ENCODE measurements at places on chromosomes 5 and 9.

DNA sequence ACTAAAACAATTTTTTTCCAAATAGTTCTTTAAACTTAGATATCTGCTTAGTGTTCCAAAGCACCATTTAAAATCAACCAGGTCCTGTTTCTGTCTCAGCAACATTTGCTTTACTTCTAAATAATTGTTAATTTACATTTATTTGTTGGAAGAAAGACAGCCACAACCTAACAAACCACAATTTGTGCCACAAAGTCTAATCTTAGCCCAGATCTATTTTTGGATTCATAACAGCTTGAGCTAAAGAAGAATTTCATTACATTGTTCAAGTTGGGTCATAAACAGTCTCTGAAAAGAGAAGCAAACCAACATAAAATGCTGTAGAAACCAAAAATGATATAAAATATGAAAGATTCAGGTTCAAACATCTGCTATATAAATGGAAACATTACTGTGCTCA lies 24.4 kb downstream of the MLLT3 start:
- DNase-seq, result no peak

DNA sequence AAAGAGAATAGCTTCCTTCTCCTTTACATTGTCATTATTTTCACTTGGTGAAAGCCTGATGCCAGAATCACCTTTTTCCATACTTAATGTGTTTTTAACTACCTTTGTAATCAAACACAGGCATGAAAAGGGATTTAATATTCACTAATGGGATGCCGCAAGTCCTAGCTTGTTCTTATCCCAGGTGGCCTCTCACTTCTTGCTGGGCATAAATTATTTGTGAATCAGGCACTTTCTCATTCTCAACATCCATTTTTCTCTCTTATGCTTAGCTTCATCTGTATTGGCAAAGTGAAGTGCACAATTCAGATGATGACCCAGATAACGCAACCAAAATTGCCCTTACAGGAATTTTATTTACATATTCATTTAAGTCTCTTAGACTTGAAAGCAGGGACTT lies 10.9 kb downstream of the ACTL7B start:
- peak; percentile 12 for DNase-seq

DNA sequence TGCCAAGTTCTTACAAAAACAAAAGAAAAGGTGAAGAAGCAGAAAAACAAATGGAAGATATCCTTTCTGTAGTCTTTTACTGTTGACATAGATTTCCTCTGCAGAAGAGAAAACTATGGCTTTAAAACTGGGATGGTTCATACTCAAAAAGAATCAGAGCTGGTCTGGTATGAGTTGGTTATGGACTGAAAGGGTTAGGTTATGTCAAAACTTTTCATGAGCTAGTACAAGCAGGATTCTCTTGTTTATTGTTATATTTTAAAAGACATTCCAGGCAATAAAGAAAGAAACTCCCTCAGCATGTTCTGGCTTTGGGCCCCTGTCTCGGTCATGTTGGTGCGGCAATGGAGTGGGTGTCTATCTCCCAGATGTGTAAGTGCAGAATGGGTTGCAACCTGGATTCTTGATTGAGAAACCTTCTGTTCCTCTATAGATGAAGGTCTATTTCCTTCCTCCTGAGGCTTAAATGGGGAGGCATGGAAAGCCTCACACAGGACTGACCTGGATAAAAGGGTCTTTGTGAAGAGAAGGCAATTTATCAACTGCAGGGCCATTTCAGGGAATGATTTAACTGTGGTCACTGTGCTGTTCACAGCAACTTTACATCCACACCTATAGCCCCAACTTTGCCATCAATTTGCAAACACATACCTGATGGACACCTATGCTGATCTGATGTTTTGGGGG lies 209.6 kb upstream of the TNC start:
- no peak for DNase-seq

DNA sequence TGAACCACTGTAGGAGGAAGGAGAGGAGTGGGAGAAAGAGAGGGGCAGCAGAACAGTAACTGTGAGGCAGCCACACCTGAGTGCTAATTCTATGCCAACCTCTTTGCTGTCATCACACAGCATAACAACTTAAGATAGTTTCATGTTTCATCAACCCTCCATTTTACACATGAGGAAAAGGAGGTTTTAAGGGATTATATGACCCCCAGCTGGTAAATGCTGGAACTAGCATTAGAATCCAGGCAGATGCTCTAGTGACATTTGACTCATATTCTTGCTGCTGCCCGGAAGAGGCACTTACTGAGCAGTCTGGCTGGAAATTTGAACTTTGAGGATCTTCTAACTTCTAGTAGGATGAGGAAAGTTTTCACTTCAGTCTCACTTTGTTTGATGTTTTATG lies 24.1 kb upstream of the VLDLR start:
- DNase-seq, result no peak

GRCh38 chr5:66144834-66145390 lies 812 bp downstream of the SREK1 start:
- no peak for DNase-seq

DNA sequence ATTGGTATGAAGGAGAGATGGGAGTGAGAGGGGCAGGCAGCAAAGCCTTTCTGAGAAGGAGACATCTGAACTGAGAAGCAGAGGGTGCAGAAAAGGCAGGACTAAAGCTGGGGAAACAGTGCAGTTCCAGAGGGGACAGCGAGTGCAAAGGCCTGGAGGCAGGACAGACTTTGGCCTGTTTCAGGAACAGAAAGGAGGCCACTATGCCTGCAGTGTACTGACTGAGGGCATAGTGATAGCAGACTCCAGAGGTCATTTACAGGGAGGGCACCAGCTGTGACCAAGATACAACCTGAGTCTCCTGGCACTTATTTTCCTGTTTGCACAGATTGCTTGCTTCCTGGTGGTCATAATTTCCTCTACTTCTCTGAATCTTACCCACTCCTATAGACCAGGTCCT lies 29.6 kb downstream of the SPARC start:
- DNase-seq, result no peak

DNA sequence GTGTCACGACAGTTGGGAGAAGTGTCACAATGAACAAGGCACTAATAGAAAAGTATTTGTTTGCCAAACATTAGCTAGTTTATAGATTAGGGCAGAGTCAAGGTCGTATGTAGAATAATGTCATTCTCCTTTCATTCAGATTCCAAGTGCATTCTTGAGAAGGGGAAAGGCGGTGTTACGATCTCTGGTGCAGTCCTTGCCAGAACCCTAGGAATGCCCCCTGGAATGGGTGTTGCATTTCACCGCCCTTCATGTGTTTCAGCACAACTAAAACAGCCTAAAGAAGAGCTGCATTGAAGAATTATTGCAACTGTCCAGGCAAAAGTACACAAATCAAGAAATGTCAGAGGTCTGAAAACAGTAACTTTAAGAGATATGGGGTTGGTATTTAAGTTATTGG lies 721.0 kb upstream of the WWC1 start:
- DNase-seq, result no peak

GRCh38 chr5:147464211-147464610 lies 45.7 kb downstream of the DPYSL3 start:
- peak; percentile 18 for DNase-seq

- no peak for DNase-seq
Observed at GRCh38 chr5:172107571-172107970, 80.5 kb downstream of the STK10 start.

DNA sequence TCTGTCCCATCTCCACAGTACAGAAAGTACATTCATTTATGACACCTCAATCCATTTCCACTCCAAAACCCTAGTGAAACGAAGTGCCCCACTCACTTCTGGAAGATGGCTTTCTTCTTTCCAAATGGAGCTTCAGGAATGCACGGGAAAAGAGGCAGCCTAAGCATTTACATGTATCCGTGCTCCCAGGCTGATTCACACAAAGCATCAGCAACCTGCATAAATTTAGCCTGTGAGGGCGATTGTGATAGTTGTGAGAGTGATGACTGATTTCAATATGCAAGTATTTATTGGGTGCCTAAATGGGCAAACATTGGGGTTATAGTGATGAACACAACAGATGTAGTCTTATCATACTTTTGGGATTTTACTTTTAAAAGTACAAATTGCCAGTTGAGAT lies 86.6 kb downstream of the PLPPR1 start:
- no peak for DNase-seq

DNA sequence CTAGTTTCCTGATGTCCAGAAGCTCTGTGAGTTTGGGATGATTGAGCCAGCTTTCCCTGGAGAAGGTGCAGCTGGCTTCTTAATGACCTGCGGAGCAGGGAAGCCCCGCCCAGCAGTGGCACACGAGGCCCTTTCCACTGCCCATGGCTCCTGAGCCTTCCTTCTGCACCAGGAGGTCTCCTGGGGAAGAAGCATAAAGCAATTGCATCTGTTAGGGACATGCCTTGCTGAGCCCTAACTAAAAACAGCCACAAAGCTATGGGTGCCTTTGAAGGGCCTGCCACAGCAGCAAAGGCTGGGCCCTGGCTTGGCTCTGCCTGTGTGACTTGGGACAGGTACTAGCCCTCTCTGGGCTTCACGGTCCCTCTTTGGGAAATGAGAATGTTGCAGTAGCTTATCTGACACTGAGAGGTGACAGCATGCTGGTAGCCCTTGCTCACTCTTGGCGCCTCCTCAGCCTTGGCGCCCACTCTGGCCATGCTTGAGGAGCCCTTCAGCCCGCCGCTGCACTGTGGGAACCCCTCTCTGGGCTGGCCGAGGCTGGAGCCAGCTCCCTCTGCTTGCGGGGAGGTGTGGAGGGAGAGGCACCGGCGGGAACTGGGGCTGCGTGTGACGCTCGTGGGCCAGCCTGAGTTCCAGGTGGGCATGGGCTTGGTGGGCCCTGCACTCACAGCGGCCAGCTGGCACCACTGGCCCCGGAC lies 218.4 kb downstream of the FSTL4 start:
- no peak for DNase-seq

DNA sequence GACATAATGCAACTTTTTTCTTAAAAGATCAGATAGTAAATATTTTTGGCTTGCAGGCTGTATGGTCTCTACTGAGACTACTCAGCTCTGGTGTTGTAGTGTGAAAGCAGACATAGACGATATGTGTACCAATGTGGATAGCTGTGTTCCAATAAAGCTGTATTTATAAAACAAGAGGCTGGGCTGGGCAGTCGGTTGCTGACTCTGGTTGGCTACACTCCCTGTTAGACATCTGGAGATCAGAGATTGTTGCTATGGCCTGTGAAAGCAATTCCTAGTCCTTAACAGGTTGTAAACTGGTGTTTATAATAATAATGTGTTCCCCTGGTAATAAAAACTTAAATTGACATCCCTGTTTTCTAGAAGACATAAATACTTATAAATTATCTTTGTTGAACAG lies 24.4 kb upstream of the SCAMP1 start:
- no peak for DNase-seq

DNA sequence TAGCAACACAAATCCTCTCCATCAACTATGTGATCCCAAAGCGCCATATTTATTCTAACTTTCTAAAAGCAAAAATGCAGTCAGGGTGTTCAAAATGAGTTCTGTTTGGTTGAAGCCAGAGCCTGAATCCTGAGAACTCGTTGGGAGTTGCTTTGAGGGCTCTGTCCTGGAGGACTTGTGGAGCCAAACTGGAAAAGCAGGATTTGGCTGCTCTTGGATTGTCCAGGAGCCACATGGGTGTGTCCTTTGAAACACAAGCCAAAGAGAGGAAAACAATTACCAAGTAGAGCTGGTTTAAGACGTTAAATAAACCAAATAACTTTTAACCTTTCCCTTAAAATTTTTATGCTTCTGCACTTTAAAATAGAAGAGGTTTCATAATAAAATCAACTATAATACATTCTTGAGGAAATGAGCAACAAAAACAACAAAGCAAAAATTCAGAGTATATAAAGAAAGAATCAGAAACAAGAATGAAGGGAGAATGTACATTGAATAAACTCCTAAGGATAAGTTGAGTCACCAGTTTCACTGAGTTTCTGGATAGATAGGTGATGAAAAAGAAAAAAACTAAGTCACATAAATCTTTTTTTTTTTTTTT lies 13.5 kb downstream of the C5orf46 start:
- DNase-seq, result no peak

DNA sequence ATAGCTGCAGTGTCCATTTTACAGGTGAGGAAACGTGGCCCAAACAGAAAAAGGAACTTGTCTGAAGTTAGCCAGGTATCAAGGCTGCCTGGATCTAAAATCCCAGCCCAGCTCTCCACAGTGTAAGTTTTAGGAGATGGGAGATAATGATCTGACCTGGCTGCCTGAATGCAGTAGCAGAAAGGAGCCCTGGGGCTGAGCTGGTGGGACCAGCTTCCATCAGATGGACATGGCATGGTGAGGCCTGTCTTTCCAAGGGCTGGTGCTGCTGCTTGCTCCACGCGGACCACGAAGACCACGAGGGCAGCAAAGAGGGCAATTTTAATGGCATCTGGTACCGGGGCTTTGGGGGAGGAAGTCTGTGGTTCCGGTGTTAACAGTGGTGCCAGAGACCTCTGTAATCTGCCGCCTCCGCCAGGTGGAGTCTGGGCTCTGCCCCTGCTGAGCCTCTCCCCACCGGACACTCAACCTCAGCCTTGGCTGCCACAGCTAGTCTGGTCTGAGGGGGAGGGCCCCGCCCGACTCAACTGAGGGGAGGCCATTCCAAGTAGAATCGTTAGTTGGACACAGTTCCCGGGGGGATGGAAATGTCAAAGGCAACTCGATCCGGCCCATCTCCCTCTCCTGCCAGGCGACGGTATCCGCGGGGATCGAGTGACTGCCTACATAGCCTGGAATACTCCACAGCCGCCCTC lies 650 bp downstream of the MYORG start:
- peak; percentile 29 for DNase-seq

DNA sequence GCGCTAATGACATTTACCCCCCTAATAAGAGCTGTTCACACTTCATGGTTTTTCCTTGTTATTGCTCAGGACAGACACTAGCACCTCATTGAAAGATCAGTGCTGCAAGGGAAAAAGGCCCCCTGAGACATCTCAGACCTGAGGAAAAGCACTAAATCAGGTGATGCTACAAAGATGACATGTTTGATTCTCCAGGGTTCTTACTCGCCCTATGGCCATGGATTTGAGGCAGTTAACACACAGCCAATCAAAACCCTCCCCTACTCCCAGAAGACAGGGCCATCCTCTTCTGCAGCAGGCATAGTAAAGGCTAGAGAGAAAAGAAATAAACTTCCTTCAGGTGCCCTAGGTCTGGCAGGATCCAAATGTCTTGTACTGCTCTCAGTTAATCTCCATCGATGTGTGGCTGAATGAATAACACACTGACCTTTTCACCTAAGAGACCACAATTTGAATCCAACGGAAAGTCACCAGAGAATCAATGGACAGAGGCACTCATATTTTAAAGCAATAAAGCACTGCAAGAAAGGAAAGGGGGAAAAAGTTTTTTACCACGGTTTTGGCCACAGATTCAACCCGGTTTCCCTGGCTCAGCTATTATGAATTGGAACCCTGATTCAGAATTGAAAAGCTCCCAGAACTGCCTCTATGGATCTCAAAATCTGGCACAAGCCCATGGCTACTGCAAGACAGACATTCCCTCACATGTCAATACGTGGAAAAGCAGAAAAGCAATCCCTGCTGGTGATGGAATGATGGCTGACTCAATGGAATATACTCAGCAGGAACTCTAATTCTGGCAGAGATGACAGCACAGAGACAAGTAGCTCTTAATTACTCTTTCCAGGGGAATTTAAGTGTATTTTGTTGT lies 329.5 kb downstream of the BNC2 start:
- DNase-seq, result no peak

DNA sequence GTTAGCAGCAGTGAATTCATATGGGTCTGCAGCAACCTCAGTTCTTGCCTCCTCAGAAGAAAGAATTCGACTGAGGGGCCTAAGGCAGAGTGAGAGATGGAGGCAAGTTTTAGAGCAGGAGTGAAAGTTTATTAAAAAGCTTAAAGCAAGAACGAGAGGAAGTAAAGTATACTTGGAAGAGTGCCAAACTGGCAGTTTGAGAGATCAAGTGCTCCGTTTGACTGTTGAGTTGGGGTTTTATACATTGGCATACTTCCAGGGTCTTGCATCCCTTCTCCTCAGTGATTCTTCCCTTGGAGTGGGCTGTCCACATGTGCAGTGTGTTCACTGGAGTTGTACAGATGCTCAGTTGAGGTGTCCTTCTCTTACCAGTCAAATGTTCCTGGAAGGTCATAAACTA lies 203.6 kb downstream of the SPATA31D1 start:
- no peak for DNase-seq
